ENCODE measurements at places on chromosomes 16 and 17. TPM values are rescaled to one million over a fixed set of nuclear protein-coding genes. Genes with fewer than 3 reads are reported as not detected.

GRCh38 chr16:2270070-2270462, 2.1 kb upstream of the RNPS1 start:
- peak overlapping the region; percentile 95 for H3K4me3 ChIP-seq
- peaks cover 19% of the 10 kb centered on the region for H3K4me1 ChIP-seq
- H3K27me3 ChIP-seq, result peaks cover 9% of the 10 kb centered on the region
- no peak for DNase-seq
- H3K27ac ChIP-seq, result no peak overlapping the region

DNA sequence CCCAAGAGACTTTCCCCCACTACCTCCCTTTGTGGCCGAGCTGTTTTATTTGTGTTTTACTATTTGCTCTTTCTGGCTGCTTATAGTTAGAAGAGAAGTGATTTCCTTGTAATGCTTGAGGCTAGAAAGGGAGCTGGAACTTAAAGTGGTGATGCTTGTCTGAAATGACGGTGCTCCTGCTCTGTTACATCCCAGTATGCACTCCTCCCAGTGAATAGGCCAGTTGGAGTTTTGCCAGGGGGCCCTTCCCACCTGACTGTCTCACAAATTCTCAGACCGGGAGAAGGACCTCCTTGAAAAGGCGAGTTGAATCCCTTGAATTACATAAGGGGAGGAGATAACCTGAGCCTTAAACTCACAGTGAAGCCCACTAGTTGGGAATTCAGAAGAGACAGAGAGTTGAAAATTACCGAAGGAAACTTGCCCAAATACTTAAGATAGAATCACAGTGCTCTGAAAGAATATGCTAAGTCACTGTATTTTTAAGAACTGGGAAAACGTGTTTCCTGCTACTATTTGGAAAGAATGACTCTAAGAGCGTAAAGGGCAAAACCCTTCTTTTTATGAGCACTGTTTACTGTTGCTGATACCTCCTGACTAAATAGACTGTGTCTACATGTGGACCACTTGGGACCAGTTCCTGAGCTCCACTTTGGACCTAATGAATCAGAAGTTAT, 84.7 kb upstream of the CLEC3A start:
- H3K4me3 ChIP-seq, result no peak overlapping the region
- H3K27me3 ChIP-seq, result peaks cover 2% of the 10 kb centered on the region
- no peak overlapping the region for H3K27ac ChIP-seq
- no peaks in the 10 kb centered on the region for H3K36me3 ChIP-seq
- no peaks in the 10 kb centered on the region for H3K4me1 ChIP-seq
- DNase-seq, result no peak

DNA sequence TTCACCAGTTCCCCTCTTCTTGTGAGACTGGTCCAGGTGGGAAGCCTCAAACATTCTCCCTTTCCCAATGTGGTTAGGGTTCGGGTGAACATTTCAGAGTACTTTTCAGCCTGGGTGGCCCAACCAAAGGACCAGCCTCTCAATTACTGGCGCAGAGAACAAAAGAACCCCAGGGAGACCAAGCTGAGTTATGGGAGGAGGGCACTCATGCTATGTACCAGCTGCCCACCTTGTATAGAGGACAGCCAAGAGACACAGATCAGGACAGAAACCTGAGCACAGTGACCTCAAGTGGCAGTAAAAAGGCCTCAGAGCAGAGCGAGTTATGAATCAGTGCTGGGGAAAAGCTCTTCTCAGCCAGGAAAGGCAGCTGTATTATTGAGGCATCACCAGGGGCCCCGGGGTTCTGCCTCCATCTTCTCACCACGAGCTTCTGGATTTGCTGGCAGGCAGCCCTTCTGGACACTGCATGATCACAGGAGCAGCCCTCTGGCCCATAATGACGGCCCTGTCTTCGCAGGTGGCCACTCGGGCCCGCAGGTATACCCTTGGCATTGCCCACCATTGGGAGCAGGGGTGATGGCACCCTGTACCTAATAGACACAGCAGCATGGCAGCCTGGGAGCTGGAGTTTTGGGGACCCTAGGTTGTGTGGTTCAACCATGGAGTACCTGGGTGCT, 3.8 kb downstream of the G6PC3 start:
- peaks cover 18% of the 10 kb centered on the region for H3K36me3 ChIP-seq
- H3K27me3 ChIP-seq, result peaks cover 9% of the 10 kb centered on the region
- peaks cover 24% of the 10 kb centered on the region for H3K4me1 ChIP-seq

- peaks cover 20% of the 10 kb centered on the region for H3K4me1 ChIP-seq
- H3K4me3 ChIP-seq, result no peak overlapping the region
- no peak overlapping the region for H3K27ac ChIP-seq
- no peaks in the 10 kb centered on the region for H3K36me3 ChIP-seq
- DNase-seq, result no peak
- H3K27me3 ChIP-seq, result peaks cover 3% of the 10 kb centered on the region
Measured at GRCh38 chr16:46627746-46628145, 6.6 kb upstream of the SHCBP1 start.

DNA sequence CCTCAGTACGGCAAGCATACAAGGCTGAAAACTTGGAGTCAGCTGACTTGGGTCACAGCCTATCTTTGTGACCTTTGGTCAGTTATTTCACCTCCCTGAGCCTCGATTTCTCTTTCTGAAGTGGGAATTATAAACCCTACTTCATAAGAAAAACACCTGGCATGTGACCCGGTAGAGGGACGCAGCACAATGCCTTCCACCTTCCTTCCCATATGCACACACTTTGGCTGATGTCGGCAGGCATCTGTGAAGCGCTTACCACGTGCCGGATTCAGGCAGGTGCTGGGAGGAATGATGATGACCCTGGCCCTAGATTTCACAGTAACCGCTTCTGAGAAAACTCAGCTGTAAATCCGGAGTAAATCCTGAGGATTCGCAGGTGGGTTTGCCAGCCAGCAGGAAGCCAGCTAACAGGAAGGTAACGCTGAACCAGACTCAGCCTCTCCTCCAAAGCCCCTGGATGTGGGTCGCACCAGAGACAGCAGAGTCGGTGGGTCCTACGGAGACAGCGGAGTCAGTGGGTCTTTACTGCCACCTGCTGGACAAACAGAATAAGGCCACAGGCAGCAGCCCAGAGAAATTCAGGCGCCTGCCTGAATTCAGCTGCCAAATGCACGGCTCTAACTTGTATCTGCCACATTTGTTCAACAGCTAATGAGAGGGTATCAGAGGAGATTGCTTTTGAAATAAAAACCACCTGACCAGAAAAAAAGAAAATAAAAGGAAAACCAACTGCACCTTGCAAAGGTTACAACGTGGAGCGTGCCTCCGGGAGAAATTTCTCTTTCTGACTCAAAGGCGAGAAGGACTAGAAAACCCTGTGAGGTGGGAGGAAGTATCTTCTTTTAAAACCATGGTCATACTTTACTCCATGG, 16.6 kb downstream of the COPRS start:
- no peak overlapping the region for H3K27ac ChIP-seq
- no peaks in the 10 kb centered on the region for H3K36me3 ChIP-seq
- no peaks in the 10 kb centered on the region for H3K27me3 ChIP-seq
- no peaks in the 10 kb centered on the region for H3K4me1 ChIP-seq

GRCh38 chr16:84839956-84840355, 20.2 kb downstream of the CRISPLD2 start:
- H3K27ac ChIP-seq, result no peak overlapping the region
- no peaks in the 10 kb centered on the region for H3K36me3 ChIP-seq
- peaks cover 5% of the 10 kb centered on the region for H3K27me3 ChIP-seq
- DNase-seq, result no peak
- H3K4me3 ChIP-seq, result no peak overlapping the region

- H3K27me3 ChIP-seq, result peaks cover 1% of the 10 kb centered on the region
- no peak for DNase-seq
- H3K27ac ChIP-seq, result no peak overlapping the region
- H3K4me1 ChIP-seq, result no peaks in the 10 kb centered on the region
- no peaks in the 10 kb centered on the region for H3K36me3 ChIP-seq
Measured at GRCh38 chr16:79164388-79164995, 436.0 kb downstream of the MAF start.

DNA sequence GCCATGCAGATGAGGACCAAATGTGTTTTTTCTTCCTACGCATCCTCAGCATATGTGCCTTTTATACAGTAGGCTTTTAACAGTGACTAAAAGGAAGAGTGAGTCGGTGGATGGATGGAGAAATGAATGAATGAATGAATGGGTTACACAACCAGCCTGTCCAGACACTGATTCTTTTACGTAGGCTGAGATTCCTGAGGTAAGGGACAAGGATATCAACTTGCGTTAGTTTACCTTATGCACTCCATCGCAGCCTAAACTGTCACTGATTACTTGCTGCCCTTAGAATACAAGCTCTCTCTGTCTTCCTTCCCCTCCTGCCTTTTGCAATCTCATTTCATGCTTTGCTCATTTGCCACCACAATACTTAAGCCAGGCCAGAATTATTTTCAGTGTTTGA, 59.0 kb downstream of the RBFOX1 start:
- no peaks in the 10 kb centered on the region for H3K36me3 ChIP-seq
- no peak for DNase-seq
- H3K27ac ChIP-seq, result no peak overlapping the region

Gene FNDC8
- total RNA-seq, result not detected

Gene SLFN14
- 0.95 TPM for total RNA-seq

GRCh38 chr17:77901481-77901880, 57.0 kb upstream of the TNRC6C start:
- no peaks in the 10 kb centered on the region for H3K36me3 ChIP-seq
- no peak overlapping the region for H3K27ac ChIP-seq
- no peaks in the 10 kb centered on the region for H3K4me1 ChIP-seq
- peaks cover 2% of the 10 kb centered on the region for H3K27me3 ChIP-seq
- H3K4me3 ChIP-seq, result no peak overlapping the region
- DNase-seq, result no peak

- peaks cover 2% of the 10 kb centered on the region for H3K27me3 ChIP-seq
- DNase-seq, result no peak
- H3K36me3 ChIP-seq, result no peaks in the 10 kb centered on the region
- H3K27ac ChIP-seq, result no peak overlapping the region
- H3K4me3 ChIP-seq, result no peak overlapping the region
Measured at GRCh38 chr16:55045756-55046460, 115.2 kb downstream of the IRX5 start.

DNA sequence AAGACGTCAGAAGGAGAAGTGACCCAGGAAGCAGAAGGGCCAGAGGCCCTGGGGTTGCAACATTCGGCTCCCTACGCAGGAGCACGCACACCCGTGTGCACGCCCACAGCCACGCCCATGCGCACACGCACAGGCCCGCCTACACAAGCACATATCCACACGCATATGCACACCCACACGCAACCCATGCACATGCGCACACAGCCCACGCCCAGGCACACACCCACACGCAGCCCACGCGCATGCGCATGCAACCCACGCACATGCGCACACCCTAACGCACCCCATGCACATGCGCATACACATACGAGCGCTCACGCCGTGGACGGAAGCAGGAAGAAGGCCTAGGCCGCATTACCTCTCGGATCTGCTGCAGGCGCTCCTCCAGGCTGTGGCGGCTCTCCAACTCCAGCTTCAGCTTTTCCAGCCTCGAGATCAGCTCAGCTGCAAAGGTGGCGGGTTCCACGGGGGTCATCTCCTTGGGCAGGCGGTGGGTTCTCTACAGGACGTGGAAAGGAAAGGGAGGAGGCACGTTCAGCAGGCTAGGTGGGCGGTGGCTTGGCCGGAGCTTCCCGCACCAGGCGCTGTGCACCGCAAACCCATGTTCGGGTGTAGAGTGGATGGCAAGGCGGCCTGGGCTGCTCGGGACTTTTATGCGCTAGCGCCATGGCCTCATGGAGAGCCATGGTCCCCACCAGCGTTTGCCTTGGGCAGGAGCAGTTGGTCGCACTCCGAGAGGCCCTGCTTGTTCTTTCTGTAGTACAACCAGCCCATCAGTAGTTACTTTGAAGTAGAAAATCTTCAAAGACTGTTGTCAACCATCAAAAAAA, 23.4 kb downstream of the AXIN2 start:
- H3K27me3 ChIP-seq, result peaks cover 3% of the 10 kb centered on the region
- no peak overlapping the region for H3K4me3 ChIP-seq
- H3K36me3 ChIP-seq, result peaks cover 55% of the 10 kb centered on the region

DNA sequence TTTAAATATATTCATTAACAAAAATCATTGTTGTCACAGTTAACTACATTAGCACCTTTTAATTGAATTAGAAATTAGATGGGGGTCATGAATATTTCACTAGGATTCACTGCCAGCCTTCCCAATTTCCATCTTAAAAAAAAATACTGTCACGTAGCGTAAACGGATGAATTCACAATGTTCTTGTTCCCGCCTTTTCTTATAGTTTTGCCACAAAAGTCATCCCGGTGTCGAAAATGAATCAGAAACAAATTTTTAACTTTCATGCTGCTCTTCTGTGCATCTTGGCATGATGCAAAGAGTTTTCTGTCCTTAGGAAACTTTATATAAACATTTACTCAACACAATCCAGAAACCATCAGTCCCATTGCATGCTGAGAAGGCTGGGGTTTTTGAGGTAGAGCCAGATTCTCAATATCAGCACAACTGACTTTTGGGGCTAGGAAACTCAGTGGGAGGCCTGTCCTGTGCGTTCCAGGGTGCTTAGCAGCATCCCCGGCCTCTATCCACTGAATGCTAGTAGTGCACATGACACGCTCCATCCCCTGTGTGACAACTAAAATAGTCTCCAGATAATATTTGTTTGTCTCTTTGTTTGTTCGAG, 252.9 kb upstream of the XYLT1 start:
- no peaks in the 10 kb centered on the region for H3K27me3 ChIP-seq
- no peak overlapping the region for H3K4me3 ChIP-seq
- no peaks in the 10 kb centered on the region for H3K36me3 ChIP-seq
- H3K27ac ChIP-seq, result no peak overlapping the region

Gene PRDM7
- total RNA-seq, result not detected

Data from endothelial cell (in vitro differentiated cells).